Caki2 (cell line): ENCODE measurements at places on chromosomes 11 and 22.

DNA sequence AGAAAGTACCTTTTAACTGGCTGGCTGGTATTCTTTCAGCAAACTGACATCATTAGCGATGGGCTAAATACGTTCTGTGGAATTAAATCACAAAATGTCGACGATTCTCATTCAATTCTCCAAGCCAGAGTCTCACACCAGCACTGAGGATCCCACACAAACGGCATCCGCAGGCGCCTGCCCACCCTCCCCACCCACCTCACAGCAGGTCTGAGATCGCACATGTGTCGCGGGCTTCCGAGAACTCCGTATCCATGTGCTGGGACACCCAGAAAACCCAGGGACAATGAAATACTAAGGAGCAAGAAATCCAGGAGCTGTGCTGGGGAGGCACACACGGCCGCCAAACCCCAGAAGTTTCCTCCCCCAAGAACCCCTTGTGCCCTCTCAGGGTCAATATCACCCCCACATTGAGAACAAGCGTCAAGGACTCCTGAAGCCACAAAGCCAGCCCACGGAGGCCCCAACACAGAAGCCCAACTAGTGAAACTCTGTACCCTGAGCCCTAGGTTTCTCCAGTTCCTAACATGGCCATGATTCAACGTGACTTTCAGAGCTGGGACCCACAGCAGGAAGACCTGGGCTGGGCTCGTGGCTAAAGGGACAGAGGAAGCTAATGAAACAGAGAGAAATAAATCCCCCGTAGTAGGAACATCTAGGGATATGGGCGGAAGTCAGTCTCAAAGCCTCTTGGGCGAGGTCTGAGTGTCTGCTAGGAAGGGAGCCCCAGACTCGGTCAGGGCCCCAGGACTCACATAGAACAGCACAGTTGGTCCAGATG lies 8.0 kb downstream of the TOLLIP start:
- no peak for DNase-seq

DNA sequence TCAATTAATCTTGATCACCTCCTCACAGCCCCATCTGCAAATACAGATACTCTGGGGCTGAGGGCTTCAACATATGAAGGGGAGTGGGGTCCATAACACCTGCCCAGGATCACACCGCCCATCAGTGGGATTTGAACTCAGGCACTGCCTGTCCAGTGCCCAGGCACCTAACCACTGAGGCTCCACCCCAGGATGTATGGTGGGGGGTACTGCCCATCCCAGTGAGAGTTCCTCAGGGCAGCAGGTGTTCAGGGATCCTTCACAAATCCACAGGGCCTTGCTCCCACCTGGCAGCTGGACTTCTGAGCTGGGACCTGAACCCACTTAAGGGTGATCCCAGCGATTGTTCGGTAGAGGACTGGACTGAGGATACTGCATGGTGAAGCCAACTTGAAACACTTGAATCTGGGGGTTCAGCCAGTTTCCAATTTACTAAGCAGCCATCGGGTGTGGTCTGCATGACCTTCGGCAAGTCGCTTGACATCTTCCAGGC lies 33.3 kb downstream of the PRDM11 start:
- DNase-seq: no peak

GRCh38 chr11:43071338-43071737 lies 240.5 kb upstream of the API5 start:
- no peak for DNase-seq

- no peak for DNase-seq
Measured at GRCh38 chr11:115378557-115378956, 125.7 kb downstream of the CADM1 start.

GRCh38 chr11:60172011-60172410 lies 10.9 kb downstream of the MS4A6A start:
- DNase-seq: no peak

DNA sequence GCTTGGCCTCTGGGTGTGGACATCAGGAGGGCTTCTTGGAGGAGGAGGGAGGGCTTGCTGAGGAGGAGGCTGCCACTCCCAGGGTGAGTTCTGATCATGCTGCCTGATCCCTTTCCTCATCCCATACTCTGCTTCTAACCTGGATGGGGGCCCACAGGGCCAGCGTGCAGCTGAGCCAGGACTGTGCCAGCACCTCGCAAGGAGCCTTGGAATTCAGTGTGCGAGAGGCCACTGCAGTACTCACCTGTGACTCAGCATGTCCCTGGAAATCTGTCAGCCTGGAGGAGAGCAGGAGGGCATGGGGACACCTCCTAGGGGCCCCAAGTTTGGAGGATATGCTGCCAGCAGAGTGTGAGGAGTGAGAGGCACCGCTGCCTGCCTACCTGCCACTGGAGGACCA lies 4.2 kb upstream of the GAB4 start:
- no peak for DNase-seq

GRCh38 chr11:74570266-74571061 lies 21.9 kb upstream of the POLD3 start:
- DNase-seq: peak; percentile 21

GRCh38 chr11:101759771-101760450 lies 154.9 kb upstream of the CEP126 start:
- DNase-seq: no peak

DNA sequence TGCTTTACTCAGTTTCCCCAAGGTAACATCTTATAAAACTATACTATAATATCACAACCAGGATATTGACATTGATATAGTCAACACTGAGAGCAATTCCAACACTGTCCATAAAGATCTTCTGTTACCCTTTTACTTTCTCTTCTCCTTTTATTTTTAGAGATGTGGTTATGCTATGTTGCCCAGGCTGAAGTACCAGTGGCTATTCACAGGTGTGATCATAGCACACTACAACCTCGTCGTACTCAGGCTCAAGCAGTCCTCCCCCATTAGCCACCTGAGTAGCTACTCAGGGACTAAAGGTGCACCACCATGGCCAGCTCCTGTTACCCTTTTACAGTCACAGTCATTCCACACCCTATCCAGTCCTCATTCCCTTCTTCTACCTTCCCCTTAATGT lies 119.7 kb downstream of the CWF19L2 start:
- no peak for DNase-seq

DNA sequence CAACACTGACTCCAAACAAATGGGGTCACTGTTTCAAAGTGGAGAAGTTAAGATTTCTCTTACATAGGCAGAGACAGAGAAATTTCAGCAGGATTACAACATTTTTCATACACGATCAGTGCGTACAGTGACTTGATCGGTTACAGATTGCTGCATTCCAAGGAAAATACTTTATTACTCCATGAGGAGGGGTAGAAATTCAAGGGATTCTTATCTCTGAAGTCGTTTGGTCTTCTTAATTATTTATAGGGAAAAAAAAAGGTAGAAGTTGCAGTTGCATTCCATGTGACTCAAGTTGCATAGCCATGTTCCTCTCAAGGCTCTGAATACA lies 10.7 kb upstream of the SMIM38 start:
- no peak for DNase-seq

DNA sequence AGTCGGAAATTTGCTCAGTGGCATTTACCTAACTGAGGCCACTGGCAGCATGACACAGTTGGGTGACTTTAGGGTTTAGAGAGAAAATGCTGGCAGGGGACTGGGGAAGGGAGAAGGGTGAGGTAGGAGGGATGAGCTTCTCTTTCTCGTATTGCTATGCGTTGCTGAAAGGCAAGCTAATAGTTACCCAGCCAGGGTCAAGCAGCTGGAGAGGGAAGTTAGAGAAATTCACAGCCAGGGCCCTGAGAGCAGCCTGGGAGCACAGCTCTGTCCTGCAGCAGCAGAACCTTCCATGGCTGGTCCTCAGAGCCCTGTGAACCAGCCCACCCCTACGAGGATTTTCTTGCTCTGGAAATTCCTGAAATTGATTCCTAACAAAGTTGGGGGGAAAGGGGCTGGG lies 679.6 kb downstream of the NTM start:
- no peak for DNase-seq

DNA sequence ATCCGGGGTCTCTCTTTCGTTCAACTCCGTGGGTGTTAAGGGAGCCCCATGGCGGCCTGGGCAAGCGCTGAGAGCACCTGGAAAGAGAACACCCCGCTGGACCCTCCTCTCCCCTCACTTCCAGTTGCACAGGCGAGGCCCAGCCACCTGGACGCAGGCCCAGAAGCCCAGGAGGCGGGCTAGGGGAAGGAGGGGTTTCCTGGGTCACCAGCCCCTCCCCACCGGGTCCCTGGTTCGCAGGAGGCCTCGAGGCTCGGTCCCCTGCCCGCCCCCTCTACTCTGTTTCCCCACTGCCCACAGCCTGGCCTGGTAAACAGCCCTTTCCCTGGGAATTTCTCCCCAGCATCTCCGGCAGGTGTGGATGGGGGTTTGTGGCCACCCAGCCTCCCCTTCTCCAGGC lies 8.5 kb upstream of the NFAM1 start:
- DNase-seq: no peak

DNA sequence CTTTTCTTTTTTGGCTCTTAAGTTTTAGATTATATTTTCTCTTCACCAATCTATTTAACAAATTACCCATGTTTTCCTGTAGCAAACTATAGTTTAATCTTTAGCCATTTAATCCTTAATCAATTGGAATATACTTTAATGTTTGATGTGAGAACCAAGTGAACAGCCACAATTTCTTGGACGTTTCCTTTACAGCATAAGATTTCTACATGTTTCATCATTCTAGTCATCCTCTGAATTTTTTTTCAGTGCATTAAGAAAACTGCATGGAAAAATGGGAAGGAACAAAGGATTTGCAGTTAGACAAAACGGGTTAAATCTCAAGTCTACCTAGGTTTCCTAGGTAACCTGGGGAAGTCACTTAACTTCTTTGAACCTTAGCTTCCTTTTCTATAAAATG lies 507.1 kb upstream of the CCDC90B start:
- DNase-seq: no peak

DNA sequence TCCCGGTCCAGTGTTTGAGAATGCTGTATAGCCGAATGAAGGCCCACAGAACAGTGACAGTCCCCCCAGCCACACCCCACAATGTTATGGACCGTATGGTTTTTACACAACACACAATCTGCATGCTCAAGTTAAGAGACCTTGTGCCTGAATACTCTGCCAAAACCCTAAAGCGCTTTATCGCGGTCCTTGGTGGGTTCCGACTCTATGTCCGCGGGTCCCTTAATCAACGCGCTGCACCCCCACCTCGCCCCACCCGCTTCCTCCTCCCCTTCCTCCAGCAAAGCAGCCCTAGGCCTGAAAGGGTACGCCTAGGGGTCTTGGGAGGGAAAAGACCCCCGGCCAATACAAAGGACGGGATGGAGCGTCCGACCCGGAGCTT lies 442 bp downstream of the COPB1 start:
- peak; percentile 25 for DNase-seq

DNA sequence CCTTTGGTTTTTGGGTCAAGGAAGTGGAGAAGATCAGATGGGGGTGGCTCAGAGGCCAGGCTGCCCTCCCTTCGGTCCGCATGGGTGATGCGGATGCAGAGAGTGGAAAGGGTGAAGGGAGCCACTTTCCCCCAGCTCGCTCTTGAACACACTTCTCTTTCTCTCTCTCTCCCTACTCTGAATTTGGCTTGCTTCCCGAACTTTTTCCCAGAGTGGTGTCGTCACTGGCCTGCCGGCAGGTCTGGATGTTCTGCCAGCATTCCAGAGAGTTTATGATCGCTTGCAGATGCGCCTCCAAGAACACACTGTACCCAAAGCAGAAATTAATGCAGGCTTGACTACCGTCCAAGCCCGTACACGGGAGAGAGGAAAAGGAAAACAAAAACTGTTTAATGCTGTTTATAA lies 103.2 kb downstream of the ZBTB16 start:
- peak; percentile 84 for DNase-seq

GRCh38 chr11:115926601-115927000 lies 422.4 kb upstream of the CADM1 start:
- DNase-seq: no peak

DNA sequence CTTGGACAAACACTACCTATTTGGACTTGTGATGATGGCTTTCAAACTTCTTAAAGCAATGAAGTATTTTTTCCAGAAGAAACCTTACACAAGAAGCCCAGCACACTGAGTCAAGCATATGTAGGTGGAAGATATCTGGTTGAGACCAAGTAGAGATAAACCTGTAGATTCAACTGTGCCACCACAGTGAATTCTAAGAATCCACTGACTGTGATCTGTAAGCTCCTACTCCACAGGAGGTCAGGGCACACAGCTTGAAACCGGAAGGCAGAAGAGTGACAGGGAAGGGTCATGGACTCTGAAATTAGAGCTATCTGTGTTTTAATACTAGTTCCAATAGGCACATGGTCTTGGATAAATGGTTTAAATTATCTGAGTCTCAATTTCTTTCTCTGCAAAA lies 404.5 kb downstream of the ETS1 start:
- no peak for DNase-seq

GRCh38 chr11:75773595-75774353 lies 5.2 kb downstream of the DGAT2 start:
- no peak for DNase-seq

DNA sequence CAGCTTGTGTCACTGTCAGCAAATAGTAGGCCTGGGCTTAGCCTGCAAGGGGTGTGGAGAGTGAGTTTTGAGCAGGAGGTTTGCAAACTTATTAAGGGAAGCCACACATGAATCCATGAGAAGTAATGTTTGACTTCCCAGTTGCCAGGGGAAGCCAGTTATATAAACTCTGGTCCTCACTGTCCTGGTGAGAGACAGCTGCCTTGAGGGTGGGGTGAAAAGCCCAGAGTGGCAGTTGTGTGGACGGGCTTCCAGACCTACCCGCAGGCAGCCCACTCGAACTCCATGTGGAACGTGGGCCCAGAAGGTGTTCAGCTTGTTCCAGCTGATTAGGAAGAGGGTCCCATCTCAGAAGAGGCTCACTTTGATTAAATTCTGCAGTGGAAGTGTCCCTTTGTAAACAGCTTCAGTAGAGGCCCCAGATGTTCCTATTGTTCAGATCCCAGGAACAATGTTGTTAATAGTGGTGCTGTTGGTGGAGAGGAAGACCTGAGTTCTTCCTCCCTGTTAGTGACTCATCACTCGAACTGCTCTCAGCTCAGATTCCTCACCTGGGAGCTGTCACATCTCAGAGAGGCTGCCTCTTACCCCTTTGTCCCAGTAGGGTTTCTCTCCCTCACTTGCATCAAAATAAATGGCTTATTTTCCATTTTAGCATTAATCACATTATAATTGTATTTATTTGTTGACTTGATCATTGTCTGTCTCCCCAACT lies 63.4 kb downstream of the GRAMD1B start:
- no peak for DNase-seq

- DNase-seq: peak; percentile 54
Measured at GRCh38 chr11:122089111-122089510, 26.9 kb downstream of the BLID start.

- no peak for DNase-seq
Measured at GRCh38 chr11:76658231-76658630, 12.3 kb downstream of the LRRC32 start.

DNA sequence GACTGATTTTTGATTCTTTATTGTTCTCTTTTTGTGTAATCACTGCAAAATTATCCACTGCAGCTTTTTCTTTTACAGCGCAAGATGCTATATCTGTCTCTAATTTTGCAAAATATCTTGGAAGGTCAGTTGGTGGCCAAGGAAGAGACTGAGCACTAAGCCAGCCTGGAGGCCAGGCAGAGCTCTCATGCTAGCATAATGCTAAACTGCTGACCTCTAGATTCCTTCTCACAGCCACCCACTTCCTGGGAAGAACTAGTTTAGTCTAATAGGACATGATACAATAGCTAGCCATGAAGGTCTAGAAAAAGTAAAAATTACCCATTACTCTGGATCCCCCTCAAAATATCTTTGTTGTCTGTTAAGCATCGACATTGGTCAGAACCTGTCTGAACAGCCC lies 227.2 kb upstream of the ARHGAP20 start:
- no peak for DNase-seq
